ENCODE measurements at places on chromosomes 3 and 15.
A peak's percentile ranks its signal among the peaks of the same experiment; 100 is the strongest.

GRCh38 chr3:50481992-50482391 lies 21.4 kb downstream of the CACNA2D2 start:
- DNase-seq, result no peak

DNA sequence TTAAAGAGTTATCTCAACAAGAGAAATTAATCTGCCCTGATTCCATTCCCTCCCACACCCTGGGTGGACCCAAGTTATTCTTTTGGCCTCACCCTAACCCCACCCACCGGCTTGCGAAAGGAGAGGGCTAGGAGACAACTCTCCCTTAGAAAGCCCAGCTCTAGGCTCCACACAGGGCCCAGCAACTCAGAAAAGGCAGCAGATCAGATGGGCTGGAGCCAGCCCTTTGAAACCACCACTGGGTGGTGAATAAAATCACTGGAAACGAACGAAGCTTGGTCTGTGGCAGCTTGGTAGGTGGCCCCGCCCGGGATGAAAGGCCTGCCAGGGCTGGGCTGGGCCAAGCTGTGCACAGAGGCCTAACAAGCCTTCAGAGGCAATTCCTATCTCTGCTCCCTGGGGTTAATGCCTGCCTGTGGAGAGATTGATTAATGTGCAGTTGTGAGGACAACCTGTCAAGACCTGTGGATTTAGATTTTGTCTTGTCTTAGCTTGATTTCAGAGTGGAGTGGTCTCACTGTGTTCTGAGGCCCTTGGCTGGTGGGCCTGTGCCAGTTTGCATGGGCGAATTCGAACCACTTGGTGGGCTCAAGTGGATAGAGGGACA lies 38.8 kb downstream of the BHLHE40 start:
- no peak for DNase-seq

DNA sequence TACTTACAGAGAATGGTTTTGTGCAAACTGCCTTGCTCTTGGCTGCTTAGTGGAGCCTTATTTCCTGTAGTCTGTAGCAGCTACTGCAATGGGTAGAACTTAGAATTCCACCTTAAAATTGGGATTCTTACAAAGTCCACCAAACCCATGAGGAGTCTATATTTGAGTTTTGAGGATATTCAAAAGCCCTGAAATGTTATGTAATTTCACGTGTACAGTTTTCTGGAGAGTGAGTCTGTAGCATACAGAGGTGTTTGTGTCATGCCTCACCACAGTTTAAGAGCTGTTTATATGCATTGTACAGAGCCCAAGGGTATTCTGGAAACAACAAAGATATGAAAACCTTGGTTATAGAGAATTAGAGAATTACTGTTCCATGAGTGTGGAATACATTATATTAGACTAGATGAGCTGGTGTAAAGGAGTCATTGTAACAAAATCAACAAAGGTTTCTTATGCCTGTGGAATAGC lies 114.4 kb downstream of the MBNL1 start:
- no peak for DNase-seq

GRCh38 chr3:111968319-111969054 lies 10.3 kb upstream of the ABHD10 start:
- no peak for DNase-seq

- DNase-seq, result no peak
Observed at GRCh38 chr3:111967068-111967467, 11.8 kb upstream of the ABHD10 start.

DNA sequence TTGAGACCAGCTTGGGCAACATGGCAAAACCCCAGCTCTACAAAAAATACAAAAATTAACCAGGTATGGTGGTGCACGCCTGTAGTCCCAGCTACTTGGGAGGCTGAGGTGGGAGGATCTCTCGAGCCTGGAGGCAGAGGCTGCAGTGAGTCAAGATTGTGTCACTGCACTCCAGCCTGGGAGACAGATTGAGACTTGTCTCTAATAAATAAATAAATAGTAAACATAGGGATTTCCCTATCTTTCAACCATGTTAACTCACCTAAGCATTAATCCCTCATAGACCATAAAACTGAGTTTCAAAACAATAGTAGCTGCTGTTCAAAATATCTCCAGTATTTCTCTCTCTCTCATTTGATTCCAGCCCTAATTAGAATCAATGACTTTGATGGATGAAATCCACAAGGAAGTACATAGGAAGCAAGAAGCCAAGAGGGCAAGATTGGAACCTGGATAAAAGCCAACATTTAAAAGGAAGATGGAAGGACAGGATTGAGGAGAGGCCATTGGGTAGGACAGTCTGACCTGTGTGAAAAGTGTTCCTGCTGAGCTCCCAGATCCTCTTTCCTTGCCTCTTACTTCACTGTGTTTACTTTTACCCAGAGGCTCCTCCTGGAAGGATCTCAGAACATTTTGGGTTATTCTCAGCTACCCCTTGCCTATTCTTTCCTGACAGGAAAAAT lies 12.4 kb upstream of the TTBK2 start:
- DNase-seq, result no peak

DNA sequence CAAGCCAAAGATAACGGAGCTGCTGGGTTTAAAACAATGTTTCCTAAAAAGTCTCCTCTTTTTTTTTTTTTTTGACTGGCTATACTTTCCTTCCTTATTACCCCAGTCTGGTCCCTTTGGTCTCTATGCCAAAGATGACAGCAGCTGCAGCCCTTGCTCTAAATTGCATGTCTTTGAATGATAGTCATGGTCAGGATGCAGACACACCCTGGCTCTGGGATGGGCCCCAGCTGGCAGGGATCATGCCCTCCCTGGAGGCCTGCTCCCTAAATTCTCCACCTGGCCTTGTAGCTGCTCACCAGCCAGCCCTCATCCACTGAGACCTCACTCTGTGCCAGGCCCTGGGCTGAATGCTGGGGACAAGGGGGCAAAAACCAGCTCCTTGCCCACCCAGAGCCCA lies 95.8 kb downstream of the MESD start:
- DNase-seq, result peak; percentile 26

- DNase-seq, result no peak
Observed at GRCh38 chr3:123818921-123819429, 65.2 kb downstream of the MYLK start.

DNA sequence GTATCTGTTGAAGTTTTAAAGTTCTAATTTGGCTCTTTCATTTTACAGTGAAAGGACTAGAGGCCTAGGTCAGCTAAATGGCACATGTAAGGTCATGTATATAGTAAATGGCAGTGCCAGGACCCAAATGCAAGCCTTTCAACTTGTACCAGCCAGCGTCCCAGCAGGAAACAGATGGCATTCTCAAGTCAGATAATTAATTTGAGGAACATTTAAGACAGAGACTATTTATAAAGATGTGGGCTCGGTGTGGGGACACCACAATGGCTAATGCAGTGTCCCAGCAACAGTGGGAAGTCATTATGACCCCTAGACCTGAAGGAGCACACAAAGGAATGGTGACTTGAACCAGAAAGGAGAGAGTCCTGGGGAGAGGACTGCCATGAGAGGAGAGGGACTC lies 6.1 kb downstream of the MINDY4B start:
- DNase-seq, result no peak

- DNase-seq, result no peak
Observed at GRCh38 chr3:182793663-182794454, 555 bp downstream of the ATP11B start.

GRCh38 chr15:60964527-60964926 lies 264.6 kb downstream of the RORA start:
- DNase-seq, result no peak

GRCh38 chr3:5115506-5116162 lies 6.5 kb upstream of the ARL8B start:
- no peak for DNase-seq

- DNase-seq, result no peak
Observed at GRCh38 chr3:104556372-104557078, 810.2 kb upstream of the ALCAM start.

GRCh38 chr3:56468184-56469106 lies at the start of gene ERC2:
Gene ERC2, minus strand, starts transcription at chr3:56468467.
- no peak for DNase-seq

GRCh38 chr3:100316641-100317069 lies 17.9 kb upstream of the NIT2 start:
- DNase-seq, result peak; percentile 20

DNA sequence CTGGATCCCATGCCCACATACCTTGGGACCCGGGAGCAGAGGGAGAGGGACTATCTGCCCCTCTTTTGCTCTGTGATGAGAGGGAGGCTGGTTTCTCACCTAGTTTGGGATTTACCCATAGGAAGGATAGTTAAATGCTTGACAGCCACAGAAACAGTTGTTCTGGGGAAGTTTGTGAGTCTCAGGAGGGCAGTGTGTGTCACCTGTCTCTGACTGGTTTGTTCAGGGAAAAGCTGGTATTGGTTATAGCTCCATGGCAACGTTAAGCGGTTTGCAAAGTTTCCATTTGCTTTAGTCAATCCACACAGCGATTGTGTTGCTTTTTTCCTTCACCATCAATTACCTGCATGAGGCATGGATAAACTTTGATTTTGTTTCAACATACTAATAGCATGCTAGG lies 3.7 kb upstream of the TMED3 start:
- DNase-seq, result no peak

- DNase-seq, result no peak
Observed at GRCh38 chr3:179149406-179149867, 1.3 kb downstream of the PIK3CA start.

DNA sequence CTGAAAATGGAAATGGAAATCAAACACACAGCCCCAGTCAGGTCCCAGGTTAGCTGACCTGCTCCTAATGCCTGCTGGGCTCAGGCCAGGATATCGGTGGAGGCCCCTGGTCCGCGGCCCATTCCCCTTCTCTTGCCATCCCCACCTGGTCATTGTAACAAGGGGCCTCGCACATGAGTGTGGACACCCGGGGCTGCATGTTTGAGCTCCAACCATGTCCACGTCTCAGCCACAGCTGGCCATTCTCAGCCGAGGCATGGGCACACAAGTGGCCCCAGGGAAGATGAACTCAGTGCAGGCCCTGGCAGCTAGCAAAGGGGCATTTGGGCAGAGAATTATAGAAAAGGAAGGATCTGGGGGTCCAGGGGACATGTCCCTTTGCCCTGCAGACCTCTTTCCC lies 41.7 kb downstream of the FAM174B start:
- no peak for DNase-seq

DNA sequence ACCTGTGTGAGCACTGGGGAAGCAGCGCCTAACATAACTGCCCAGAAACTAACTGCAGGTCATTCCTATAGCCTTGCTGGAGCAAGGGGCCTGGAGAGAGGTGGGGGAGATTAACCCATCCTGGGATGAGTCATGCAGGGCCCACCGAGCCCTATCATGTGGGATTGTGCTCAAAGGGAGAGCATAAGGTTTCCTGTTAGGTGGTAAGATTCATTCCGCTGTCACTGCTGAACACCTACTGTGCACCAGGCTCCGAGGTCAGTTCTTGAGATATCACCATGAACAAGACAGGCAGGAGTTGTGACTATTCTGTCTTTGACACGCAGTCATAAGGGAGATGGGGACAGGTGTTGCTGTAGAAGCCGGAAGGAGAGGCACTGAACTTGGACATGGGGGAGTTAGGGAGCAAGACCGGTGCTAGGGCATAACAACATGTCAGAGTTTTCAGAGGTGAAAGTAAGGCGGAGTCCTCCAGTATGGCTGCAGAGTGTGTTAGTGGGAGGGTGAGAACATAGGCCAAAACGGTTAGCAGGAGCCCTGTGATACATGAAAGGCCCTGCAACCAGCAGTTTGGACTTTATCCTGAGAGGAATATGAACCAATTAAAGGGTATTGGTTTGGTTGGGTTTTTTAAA lies 2.4 kb downstream of the SLC25A38 start:
- DNase-seq, result no peak

GRCh38 chr15:45185903-45186770 lies 1.6 kb downstream of the SHF start:
- DNase-seq, result no peak

DNA sequence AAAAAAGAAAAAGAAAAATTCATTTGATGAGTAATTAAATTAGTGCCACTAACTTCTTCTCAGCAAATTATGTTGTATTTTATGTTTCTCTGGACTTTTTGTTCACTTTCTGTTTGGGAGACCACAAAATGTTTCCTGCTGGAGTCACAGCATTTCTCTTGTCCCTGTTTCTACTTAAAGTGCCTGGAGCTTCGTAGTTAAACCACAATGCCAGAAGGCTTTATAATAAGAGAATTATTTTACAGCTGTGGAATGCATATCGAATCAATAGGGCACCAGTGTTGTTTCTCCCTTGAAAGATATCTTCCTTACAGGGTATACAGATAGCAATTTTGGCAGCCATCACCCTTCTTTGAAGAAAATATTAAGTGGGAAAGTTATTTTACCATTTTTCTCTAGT lies 3.2 kb downstream of the DTWD1 start:
- DNase-seq, result no peak

Data from HS-27A (cell line).